ENCODE measurements at places on chromosomes 4 and X. TPM values are rescaled to one million over a fixed set of nuclear protein-coding genes. Genes with fewer than 3 reads are reported as not detected.

DNA sequence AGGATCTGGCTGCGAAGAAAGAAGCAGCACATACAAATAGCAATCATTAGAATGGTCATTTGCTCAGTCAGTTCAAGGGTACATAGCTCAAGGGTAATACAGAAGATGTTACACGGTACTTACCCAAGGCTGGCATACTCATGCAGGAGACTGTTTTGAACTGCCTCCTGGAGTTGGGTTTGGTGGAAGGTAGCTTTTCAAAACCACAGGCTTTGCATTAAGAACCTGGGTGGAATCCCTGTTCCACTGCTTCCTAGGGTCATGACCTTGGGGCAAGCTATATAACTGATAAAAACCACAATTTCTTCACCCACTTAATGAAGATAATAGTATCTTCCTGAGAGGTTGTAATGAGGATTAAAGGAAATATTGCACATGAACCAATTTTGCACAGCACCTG lies 36.5 kb downstream of the TBC1D9 start:
- DNase-seq, result no peak

DNA sequence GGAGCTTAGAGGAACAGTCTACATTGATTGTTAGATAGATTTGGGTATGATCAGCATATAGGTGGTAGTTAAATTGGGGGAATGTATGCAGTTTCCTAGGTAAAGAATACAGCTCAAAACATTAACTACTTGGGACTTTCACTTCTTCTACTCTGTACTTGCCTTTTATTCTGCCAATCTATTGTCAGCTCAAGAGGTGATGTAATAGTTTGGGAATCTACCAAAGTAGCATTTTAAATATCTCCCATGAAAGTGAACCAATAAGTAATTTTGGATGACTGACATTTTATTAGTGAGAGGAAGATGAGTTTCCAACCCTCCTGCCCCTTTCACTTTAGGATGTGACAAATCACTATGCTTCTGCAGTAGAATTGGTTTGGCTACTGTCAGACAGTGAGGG lies 43.4 kb downstream of the NUDT6 start:
- DNase-seq, result no peak

GRCh38 chr4:36215627-36216026 lies 28.7 kb downstream of the ARAP2 start:
- no peak for DNase-seq

- DNase-seq, result peak; percentile 78
Measured at GRCh38 chr4:41156574-41156973, 57.8 kb downstream of the APBB2 start.

- DNase-seq, result peak; percentile 50
Measured at GRCh38 chrX:54695231-54695630, 102.8 kb downstream of the ITIH6 start.

DNA sequence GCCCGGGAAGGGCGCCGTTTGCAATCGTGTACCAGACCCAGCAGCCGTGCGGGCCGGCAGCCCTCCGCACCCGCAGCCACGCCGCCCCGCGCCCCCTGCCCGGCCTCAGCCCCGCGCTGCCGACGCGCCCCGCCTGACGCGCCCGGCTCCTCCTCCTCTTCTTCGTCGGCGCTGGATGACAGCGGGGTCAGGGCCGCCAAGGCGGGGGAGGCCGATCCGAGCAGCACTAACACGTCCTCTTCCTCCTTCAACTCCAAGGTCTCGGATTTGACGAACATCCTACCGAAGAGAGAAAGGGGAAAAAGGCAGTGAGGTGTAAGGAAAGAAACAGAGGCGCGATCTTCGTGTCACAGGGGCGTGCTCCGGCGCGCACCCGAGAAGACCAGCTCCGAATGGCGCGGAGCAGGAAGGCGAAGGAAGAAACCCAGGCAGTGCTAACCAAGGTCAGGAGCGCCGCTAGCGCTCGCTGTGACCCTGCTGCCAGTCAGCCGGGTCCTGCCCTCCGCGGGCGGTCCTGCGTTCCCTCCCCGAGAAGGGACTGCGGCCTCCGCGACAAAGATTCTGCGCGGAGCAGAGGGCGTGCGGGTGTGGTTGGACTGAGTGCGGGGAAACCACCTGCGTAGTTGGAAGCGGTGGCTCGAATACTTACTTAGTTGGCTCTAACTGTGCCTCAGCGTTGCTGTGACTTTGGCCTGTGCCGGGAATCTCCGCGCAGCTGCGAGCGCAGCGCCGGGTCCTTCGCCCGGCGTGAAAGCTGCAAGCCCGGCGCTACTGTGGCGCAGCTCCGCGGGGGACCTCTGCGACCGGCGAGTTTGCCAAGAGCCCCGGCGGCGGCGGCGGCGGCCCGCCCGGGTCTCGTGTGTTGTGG lies 548 bp downstream of the NEUROG2 start:
- DNase-seq, result peak; percentile 62

GRCh38 chr4:38867478-38868058 lies at the start of gene FAM114A1:
Gene FAM114A1 (plus strand): TSS chr4:38867806. CDS start chr4:38878079, 10,273 bp downstream.
- peak; percentile 95 for DNase-seq

Gene CPE
- total RNA-seq, result 77.9 TPM

Gene CXCL5
- total RNA-seq, result not detected

Gene MAGEC2
- not detected for total RNA-seq

Gene VEGFD
- not detected for total RNA-seq

Gene ARHGAP4
- 2.8 TPM for total RNA-seq

Gene PABPC5
- total RNA-seq, result 5.3 TPM

Gene ANXA3
- total RNA-seq, result 1.1 TPM

Gene MUC7
- not detected for total RNA-seq
